ENCODE measurements at places on chromosomes 5 and 9.
A peak's percentile ranks its signal among the peaks of the same experiment; 100 is the strongest.

DNA sequence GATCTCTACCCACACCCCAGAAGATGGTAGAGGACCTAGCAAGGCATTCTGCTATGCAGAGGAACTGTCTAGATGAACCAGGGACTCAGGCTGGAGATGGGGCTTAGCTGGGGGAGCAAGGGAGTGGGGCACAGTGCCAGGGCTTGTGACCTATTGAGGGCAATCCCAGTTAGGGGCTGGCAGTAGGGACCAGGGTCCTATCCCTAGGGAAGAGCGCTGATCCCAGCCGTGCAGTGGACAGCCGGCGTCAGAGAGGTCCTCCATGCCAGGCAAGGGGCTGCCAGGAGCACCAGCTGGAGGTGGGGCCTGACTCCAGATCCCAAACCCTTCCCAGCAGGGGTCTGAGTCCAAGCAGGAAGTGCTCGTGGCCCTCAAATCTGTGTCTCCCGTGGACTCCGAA lies 52.7 kb upstream of the NEURL1B start:
- no peak for DNase-seq

- peak; percentile 18 for DNase-seq
Measured at GRCh38 chr5:142551338-142552067, 134.4 kb downstream of the FGF1 start.

GRCh38 chr5:138927979-138928378 lies 52.8 kb upstream of the LRRTM2 start:
- peak; percentile 22 for DNase-seq

GRCh38 chr9:127578952-127579853 lies 32.9 kb upstream of the STXBP1 start:
- DNase-seq = peak; percentile 90

DNA sequence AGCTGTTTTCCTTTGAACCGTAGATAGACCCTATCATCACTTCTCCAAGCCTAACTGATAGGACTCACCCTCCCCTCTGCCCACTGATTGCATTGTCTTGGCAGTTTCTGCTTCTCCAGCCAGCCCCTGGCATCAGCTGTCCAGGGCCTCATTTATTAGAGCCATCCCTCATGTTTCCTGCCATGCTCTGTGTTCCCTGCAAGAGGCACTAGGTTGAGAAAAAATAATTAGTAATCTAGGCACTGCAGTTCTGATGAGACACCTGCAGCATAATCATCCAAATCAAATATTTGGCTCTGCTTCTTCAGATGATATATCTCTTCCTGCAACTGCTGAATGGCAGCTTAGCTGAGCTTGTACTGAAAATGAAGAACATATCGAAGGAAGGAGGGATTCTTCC lies 303.0 kb upstream of the TLE4 start:
- no peak for DNase-seq

DNA sequence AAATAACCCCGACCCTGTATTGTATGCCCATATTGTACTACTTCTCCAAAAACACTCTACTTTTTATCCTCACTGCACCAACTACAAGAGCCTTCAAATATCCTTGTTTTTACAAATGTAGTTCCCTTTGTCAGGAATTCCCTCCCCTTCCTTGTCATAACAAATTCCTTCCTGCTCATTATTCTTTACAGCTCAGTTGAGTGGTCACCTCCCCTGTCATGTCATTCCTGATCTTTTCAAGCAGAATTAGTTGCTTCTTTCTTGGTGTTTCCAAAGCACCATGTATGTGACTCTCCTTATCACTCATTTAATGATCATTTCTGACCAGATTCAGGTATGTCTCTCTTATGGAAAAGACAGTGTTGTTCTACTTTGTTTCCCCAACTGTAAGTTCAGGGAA lies 194.2 kb upstream of the SMC2 start:
- no peak for DNase-seq

- no peak for DNase-seq
Measured at GRCh38 chr5:133247151-133247709, 195.4 kb downstream of the HSPA4 start.

GRCh38 chr5:148085977-148086705 lies 22.4 kb downstream of the SPINK5 start:
- no peak for DNase-seq

GRCh38 chr9:94875300-94876020 lies 149.0 kb downstream of the AOPEP start:
- DNase-seq = no peak

- DNase-seq = peak; percentile 44
Measured at GRCh38 chr5:143986516-143987212, 174.7 kb downstream of the HMHB1 start.

DNA sequence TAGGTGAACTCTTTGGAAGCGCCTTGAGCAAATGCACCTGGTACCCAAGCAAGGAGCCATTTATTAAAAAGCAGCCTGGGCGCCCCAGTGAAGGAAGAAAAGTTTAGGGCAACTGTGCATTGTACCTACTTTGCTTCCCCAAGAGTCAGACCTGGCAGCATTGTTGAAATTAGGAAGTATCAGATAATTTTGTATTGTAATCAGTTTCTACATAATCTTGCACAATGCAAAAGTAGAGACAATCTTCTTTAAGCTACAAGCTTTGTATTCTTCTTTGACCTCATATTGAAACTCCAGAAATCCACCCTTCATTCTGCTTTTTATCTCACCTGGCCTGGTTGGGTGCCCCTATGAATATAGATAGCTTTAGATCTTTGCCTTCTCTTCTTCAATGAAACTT lies 490.8 kb downstream of the RASEF start:
- no peak for DNase-seq

GRCh38 chr5:9148242-9148641 lies 397.6 kb downstream of the SEMA5A start:
- DNase-seq = no peak

GRCh38 chr5:127923804-127924570 lies 159.6 kb upstream of the SLC12A2 start:
- no peak for DNase-seq

DNA sequence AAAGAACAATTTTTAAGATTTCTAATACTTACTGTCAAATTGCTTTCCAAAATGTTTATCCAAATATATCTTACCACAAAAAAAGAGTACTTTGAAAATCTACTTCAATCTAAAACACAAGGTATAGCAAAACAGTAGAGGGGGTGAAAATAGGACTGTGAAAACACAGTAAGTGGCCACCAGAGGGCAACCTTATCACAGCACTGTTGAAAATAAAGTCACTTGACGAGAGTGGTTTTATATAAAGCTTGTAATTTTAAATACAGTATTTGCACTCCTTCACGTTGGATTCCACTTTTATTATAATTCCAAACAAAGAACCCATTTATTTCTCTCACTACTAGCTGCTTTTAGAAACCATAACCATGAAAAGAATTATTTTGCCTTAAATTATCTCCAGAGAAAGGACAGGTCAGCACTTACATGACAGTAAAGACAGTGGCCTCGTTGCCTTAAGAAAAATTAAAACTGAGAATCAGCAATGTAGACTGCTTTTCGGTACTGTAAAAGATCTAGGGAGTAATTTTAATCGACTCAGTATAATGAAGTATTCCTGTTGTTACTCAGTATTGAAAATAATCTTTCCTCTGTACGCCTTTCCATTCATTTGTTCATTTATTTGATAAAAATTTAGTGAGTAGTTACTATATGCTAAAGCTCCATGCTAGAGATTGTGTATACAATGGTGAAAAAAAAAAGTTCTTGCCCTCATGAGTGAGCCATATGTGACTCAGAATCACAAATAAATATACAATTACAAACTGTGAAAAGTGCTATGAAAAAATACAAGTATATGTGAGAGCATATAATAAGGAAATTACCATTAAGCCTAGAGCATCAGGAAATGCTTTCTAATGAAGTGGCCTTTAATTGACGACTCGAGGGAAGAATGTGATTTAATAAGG lies 40.0 kb upstream of the CDK5RAP2 start:
- peak; percentile 48 for DNase-seq

GRCh38 chr5:149939546-149939945 lies 5.0 kb downstream of the PDE6A start:
- no peak for DNase-seq

GRCh38 chr9:28927691-28928090 lies 1354.4 kb upstream of the C9orf72 start:
- DNase-seq = no peak

- no peak for DNase-seq
Measured at GRCh38 chr9:137716694-137717287, 98.0 kb downstream of the EHMT1 start.

DNA sequence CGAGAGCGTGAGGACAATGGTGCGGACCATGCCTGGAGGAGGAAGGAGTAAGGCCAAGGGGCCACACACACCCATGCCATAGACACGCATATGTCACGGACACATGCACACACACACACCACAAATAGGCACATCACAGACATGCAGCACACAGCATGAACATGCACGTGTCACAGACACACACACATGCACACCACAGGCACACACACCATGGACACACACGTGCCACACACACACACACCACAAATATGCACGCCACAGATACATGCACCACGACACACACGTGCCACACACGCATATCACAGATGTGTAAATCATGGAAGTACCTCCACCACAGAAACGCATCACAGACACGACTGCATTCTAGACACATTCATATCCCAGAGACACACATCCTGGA lies 16.7 kb downstream of the TERT start:
- DNase-seq = no peak

DNA sequence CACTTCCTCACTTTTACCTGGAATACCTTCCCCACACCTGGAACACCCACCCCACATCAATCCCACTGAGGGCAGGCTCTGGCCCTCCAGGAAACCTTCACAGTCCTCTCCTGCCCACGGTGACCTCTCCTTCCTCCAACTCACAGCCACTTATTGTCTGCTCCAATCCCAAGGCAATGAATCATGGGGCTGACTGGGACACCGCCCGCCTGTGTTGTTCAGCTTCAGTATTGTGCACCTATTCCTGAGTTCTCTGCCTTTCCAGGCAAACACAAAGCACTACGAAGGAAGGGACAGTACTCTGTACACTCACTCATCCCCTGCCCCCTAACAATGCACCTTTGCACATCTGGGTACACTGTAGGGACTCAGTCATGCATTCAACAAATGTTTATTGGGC lies 7.3 kb downstream of the PCDH1 start:
- DNase-seq = no peak

GRCh38 chr9:92911511-92912475 lies 34.0 kb upstream of the ZNF484 start:
- DNase-seq = no peak

DNA sequence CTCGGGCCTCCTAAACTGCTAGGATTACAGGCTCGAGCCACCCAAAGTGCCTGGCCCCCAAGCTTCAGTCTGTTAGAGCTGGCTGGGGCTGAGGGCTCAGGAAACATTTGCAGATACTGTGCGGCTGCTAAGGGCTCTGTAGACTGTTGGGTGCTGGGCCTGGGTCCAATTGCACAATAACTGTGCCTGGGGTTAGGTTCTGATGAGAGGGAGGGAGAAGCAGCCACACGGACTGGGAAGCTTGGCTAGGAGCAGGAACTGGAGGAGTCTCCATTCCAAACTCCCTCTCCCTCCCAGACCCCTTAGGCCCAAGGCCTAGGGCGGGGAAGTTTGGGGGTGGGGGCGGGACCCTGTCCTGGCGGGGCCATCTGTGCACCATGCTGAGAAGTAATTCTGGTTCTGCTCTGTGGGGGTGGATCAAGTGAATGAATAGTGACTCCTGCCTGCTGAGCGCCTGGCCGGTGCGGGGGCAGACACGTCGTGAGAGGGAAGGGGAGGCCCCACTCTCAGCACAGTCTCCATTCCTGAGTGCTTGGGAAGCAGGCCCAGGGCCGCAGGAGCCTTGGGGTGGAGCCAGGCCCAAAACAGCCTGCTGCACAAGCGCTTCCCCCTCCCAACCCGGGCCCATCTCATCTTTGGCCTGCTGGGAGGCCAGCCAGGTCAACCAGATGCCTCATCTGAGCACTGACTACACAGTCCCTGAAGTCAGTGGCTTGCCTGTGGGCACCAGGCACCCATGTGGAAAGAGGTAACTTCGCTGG lies 1.5 kb downstream of the ASS1 start:
- DNase-seq = peak; percentile 91

GRCh38 chr9:116223926-116224325 lies 70.3 kb downstream of the PAPPA start:
- no peak for DNase-seq

DNA sequence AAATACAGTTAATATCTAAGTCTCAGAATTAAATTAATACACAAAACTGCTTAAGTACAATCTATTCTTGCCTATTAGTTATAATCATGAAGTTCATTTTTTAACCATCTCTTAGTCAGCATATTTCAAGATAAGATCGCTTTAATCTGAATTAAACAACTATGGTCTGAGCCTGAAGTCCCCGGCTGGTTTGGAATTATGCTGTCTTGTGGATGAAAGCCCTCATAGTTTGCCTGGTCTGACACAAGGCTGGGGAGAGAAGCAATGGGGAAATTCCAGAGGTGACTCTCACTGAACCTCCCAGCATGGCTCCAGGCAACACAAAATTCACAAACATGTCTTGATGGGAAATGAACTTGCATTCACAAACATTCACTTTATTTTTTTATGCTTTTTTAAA lies 28.0 kb upstream of the GRAMD2B start:
- DNase-seq = no peak

DNA sequence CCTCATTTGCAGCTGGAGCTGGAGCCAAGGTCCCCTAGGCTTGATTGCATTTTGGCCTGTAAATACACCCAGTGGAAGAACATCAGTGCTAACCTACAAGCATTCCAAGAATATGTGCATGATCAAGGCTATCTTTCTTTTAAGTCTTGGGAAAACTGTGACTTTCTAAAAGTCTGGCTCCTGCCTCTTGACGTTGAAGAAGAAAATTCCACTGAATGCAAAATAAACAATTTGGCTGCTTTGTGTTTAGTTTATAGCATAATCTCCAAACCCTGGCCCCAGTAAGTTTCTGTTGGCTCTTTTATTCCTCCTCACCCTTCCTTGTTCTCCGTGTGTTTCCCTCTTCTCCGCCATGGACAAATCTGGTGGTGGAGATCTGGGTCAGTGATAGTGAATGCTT lies 109.3 kb upstream of the TLE1 start:
- peak; percentile 32 for DNase-seq

- DNase-seq = no peak
Measured at GRCh38 chr5:172548981-172549687, 91.9 kb upstream of the NEURL1B start.

GRCh38 chr5:160457252-160457651 lies 35.6 kb downstream of the PTTG1 start:
- no peak for DNase-seq

- peak; percentile 56 for DNase-seq
Measured at GRCh38 chr9:86945728-86946200, 1.5 kb downstream of the GAS1 start.

DNA sequence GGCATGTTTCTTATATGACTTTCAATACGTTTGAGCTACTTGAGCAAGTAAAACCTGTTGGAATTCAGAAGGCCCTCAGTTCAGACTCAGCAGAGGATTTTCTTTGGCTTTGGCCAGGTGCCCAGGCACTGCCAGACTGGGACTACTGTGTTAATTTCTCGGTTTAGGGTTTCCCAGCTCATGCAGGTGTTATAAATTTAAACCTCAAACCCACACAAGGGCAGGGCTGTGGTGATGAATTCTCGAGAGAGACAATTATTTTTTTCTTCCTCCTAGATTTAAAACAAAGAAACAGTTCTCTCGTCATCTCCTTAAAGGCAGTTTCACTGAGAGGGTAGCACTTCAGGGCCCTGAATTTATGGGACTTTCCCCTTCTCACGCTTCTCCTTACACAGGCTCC lies 406.0 kb upstream of the PIK3R1 start:
- DNase-seq = no peak

- no peak for DNase-seq
Measured at GRCh38 chr9:38671372-38671731, 48.6 kb downstream of the FAM240B start.

GRCh38 chr5:89343666-89344065 lies 460.7 kb upstream of the MEF2C start:
- DNase-seq = no peak

GRCh38 chr9:98356326-98356725 lies 100.9 kb upstream of the TBC1D2 start:
- no peak for DNase-seq

GRCh38 chr5:132463811-132464155 lies 26.8 kb downstream of the IRF1 start:
- DNase-seq = no peak
